ENCODE measurements at places on chromosomes 1 and 21.

- no peak for DNase-seq
Observed at GRCh38 chr21:37098751-37099150, 25.7 kb downstream of the TTC3 start.

DNA sequence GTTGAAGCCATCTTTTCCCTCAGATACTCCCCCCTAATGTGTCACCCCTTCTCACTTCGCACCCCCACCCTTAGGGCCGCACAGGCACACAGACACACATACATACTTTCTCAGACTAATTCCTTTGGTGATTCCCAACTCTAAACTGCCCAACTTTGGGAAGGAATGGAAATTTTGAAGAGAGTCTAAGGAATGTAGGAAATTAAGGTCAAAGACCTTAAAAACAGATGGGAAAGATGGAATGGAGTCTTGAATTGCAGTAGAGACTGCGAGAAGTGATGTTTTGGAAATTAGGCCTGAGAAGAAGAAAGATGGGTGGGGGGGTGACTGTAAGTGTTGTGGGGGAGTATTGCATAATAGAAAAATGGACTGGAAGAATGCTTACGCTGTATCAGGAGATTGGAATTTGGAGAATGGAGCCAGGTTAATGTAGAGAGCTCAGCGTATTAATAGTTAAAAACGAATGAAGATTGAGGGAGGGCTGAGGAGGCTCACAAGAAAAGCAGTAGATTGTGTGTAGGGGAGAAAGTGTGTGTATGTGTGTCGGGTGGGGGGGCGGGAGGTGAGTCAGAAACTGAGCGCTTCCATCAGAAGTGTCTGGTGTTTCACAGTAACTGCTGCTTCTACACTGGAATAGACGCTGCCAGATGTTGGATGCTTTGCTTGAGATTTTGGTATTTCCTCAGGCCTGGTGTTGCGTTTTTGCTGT lies 1.7 kb downstream of the PIP5K1A start:
- DNase-seq: peak; percentile 4

DNA sequence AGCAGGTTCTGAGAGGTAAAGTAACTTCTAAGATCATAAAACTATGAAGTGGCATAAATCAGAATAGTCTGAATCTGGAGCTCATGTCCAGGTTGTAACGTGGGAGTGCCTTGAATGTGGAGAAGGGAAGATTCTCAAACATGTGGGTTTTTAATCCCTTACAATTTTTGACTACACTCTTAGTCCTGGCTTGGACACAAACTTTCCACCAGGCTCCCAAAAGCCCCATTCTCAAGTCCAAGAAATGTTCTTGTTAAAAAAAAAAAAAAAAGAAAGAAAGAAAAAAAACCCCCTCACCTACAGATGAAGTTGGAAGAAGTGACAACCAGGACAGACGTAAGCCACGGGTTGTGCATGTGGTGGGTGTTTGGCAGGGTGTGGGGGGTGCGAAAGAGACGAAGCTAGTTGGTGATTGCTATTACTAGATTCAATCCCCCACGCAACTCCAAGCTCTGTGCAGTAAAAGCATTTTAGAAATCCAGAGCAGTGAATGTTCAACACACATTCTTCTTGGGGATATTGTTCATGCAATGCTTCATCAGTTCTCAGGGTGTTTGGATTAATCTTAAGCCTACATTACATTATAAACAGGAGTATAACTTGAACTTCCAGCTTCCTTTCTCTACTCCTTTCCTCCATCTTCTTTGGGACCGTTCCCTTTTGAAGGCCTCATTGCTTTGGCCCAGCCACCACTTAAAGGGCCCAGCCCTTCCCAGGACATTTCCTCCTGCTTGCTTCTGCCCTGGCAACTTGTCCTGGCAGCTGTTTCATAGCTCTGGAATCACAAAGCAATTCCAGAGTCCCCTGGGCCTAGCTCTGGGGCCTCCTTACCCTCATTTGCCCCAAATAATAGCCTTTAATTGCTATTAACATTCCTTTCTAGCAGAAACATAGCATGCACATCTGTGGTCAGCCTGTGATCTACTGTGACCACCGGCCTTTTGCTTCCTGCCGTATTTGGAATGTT lies 41.8 kb downstream of the PHC2 start:
- DNase-seq: no peak

DNA sequence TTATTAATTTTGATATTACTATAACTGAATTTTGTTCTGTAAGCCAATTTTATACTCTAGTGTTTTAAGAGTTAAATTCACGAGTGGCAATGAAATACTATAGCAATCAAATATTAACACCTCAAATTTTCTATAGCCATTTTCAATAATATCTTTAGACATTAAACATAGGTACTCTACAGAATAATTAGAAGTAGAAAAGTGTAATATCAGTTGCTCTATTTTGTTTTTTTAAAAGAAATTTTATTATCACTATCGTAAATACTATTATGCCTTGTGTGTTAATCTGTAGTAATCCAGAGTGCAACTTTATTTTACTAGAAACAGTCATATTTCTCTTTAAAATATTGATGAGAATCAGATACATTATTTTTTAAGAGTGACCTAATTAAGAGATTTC lies 691.2 kb downstream of the USP25 start:
- no peak for DNase-seq

DNA sequence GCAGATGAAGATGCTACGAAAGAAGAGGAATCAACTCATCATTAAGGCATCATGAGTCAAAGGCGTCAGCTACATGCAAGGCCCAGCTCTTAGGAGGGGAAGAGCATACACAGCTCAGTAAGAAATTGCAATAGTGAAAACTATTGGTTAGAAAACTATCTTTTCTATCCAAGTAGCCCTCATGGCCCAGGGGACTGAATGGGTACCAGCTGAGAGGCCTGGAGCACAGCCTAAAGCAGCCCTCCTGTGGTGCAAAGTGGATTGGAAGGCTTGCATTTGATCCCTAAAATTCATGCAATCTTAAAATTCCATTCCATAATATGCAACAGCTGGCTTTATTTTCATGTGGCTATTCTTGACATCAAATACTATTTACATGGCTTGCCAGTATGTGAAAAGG lies 251.8 kb upstream of the USP24 start:
- no peak for DNase-seq

GRCh38 chr1:230824919-230825721 lies 43.2 kb downstream of the C1orf198 start:
- no peak for DNase-seq

- DNase-seq: no peak
Observed at GRCh38 chr1:82466416-82466815, 665.7 kb downstream of the ADGRL2 start.
